ENCODE measurements at places on chromosomes 7 and 10. TPM values are rescaled to one million over a fixed set of nuclear protein-coding genes. Genes with fewer than 3 reads are reported as not detected.

Gene TDRD1
- total RNA-seq = 1.9 TPM

GRCh38 chr7:77362905-77363304, 53.2 kb downstream of the GSAP start:
- DNase-seq = no peak

DNA sequence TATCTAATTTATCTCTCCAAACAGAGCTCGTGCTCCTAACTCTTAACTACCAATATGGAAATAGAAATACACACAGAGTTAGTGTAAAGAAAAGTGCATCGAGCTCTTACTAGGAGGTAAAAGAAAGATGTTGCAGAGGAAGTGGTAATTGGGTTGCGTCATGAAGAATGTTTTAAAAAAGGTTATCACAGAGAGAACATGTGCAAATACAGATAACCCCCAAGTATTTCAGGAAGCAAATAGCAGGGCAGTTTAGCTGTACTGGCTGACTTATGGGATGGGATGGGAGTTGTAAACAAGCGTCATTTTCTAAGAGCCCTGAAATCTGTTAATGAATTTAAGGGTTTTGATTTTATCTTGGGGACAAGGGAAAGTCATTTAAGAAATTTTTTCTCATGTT, 153.9 kb downstream of the AGMO start:
- DNase-seq = no peak

GRCh38 chr7:89826557-89826956, 327.7 kb upstream of the STEAP1 start:
- DNase-seq = no peak

DNA sequence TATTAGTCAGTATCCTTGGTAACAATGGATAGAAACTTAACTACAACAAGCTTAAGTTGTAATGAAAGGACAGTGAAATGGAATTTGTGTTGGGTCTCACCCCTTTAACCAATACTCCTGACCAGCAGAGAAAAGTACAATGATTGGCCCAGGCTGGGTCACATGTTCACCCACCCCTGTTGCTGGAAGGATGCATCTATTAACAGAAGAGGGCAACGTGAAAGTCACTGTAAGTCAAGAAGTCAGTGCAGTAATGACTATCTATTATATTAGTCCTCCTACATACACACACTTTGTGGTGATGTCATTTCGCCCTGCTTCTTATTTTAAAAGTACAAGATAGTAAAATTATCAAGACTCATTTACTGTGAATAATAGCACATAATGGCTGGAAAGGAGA, 16.2 kb downstream of the PNLIPRP2 start:
- DNase-seq = no peak

Gene JCAD
- 23.5 TPM for total RNA-seq

DNA sequence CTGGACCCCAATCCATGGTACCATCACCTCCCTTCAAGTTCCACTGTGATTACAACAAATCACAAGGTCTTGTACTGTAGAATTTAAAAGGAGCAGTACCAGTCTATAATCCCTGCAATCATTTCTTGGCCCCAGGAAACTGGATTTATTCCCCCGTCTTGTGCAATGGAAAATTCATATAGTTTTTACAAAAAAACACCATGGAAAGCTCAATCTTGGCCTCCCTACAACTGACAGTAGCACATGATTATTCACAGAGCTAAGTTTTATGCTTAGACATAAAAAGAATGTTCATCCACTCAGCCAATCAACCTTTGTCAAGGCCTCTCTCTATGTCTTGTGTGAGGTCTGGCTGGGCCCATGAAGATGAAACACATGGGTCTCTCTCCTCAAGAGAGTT, 10.2 kb downstream of the DGKI start:
- no peak for DNase-seq

Gene COL1A2
- total RNA-seq = 96.6 TPM

GRCh38 chr10:73253225-73253555, 746 bp upstream of the MRPS16 start:
- no peak for DNase-seq

DNA sequence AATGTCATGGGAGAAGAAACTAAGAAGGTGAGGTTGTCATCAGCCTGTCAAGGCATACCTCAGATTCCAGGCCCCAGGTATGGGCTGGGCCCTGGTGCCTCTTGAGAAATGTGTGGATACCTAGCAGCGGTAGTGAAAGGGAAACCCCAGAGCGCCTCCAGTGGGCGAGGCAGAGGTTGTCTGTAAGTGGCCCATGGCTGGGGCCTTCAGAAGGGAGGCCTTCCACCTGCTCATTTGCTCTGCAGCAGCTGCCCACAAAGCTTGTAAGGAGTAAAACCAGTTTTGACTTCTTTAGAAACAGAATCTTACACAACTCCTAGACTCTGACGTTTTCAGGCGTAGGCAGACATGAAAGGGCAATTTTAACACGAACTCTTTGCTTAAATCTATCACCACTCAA, 509.9 kb downstream of the PARD3 start:
- DNase-seq = no peak

- DNase-seq = no peak
Observed at GRCh38 chr7:106126170-106126938, 14.2 kb upstream of the SYPL1 start.

GRCh38 chr7:122584676-122585251, 114.2 kb downstream of the RNF133 start:
- DNase-seq = no peak

- DNase-seq = no peak
Observed at GRCh38 chr7:31129067-31129466, 77.0 kb downstream of the ADCYAP1R1 start.

Gene HOXA10
- not detected for total RNA-seq

GRCh38 chr7:4257146-4258111, 424.7 kb upstream of the FOXK1 start:
- no peak for DNase-seq

DNA sequence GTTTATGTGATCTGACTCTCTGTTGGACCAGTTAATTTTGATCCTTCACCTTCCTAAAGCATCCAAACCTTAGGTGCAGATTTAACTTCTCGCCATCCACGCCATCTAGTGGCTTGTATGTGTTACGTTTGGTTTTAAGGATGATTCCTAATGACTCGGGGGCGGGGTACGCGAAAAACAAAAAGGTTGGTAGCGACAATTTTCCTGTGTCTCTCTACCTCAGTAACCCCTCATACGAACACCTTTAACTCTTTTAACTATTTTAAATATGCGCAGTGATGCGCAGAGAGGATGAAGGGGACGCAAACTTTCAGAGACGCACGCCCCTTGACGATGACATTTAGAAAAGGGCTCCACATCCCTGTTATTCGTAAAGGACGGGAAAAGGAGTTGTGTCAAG, 714 bp upstream of the KCND2 start:
- no peak for DNase-seq

GRCh38 chr10:112303528-112303927, 20.3 kb downstream of the TECTB start:
- DNase-seq = no peak

DNA sequence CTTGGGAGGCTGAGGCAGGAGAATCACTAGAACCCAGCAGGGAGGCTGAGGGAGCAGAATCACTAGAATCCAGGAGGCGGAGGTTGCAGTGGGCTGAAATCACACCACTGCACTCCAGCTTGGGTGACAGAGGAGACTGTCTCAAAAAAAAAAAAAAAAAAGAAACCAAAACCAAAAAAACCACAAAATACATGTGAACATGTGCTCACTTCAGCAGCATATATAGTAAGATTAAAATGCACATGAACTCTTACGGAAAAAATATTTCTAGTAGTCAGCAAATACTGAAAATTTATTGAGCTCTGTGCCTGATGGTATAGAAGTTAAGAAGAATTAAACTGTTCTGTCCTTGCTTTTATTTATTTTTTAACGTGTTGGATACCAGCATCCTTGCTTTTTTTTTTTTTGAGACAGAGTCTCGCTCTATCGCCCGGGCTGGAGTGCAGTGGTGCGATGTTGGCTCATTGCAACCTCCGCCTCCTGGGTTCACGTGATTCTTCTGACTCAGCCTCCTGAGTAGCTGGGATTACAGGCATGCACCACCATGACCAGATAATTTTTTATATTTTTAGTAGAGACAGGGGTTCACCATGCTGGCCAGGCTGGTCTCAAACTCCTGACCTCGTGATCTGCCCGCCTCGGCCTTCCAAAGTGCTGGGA, 9.6 kb upstream of the ZNF487 start:
- no peak for DNase-seq

Gene CYP2C9
- total RNA-seq = not detected

DNA sequence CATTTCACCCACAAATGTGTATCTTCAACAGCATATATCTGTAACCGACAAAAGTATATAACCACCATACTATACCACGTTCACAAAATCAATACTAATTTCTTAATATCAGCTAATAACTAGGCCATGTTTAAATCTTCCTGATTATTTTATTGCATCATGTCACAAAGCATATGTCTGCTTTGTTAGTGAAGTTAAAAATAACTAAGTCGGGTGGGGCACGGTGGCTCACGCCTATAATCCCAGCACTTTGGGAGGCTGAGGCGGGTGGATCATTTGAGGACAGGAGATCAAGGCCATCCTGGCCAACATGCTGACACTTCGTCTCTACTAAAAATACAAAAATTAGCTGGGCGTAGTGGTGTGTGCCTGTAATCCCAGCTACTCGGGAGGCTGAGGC, 47.7 kb downstream of the HERC4 start:
- DNase-seq = no peak

- DNase-seq = no peak
Observed at GRCh38 chr10:94989192-94989591, 50.7 kb downstream of the CYP2C9 start.

- DNase-seq = no peak
Observed at GRCh38 chr10:14600065-14600464, 174.6 kb downstream of the FAM107B start.

GRCh38 chr10:129179245-129179971, 287.6 kb upstream of the MGMT start:
- no peak for DNase-seq

DNA sequence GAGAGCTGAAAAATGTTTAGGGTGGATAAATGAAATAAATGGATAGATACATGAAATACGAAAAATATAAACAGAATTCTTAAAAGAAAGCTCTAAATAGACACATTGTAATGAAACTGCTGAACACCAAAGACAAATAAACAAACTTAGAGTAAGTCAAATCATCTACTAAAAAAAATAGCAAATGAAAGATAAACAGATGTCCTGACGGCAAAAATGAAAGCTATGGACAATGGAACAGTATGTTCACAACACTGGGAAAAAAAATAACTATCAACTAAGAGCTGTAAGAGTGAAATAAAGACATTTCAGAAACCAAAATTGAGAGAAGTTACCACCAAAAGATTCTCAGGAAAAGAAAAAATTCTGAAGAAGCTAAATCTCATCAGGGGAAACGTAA, 106.1 kb downstream of the SGMS1 start:
- DNase-seq = no peak

DNA sequence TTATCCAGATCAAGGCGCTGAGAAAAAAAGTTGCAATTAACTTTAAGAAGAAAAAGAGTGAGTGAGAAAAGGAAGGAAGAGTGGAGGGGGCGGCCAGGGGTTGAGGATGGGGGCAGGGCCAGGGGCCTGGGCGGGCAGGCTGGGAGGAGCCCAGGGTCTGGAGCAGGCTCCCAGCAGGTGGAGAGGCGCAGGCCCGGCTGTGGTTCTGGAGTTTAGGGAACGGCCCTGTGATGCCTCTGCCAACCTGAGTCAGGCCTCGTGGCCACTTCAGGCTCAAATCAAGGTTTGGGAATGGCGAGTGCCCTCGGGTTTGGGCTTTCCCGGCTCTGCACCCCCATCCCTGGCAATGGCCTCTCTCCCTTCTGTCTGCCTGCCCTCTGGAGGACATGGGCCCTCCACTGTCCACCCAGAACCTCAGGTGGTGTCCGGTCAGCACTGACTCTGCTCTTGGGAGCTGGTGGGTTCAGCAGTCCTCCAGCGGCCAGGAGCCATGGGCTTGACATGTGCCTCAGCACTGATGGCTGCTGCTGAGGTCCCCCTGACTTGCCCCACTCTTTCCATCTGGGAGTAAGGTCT, 41.0 kb upstream of the EMX2 start:
- no peak for DNase-seq

DNA sequence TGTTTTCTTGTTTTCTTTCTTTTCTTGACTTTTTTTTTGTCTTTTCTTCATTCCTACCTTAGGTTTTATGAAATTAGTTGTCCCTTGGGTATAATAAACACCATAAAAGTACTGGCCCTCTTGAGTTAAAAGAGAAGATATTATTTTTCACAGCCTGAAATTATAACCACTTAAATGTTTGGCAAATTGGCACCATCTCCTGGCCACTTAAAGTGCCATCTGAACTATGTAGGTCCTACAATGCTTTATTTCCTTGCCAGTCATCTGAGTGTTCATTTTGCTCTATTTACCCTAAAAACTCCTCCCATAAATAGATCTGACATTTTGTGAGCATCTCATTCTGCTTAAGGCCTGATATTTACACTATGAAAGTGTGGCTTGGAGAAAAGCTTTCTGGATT, 98.9 kb upstream of the PRKCQ start:
- no peak for DNase-seq

DNA sequence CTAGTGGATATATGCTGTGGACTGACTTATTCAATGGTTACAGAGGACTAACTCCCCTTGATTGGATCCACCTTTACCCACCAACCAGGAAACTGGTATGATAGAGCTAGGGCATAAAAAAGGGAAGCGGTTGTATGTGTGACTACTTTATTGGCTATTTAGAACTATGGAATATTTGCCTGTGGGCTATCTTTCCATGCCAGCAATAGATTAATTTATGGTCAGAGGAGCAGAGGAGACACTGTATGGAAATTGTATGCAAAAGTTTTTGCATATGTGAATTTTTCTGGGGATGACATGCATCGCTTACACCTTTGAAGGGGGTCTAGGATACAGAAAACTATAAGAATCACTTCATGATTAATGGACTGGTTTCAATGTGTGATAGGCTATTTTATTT, 105.7 kb downstream of the LHFPL3 start:
- DNase-seq = no peak

- no peak for DNase-seq
Observed at GRCh38 chr10:15374566-15374965, 3.5 kb upstream of the FAM171A1 start.

Gene CEP55
- 0.66 TPM for total RNA-seq
